Left cardiac atrium (tissue), 4 donors: ENCODE measurements at places on chromosomes 6 and 20.

- no peak for DNase-seq
These were observed 316.2 kb upstream of the CDYL start for GRCh38 chr6:4459996-4460395.

GRCh38 chr6:28789553-28790083 lies 134.2 kb downstream of the TRIM27 start:
- DNase-seq = no peak

GRCh38 chr6:10400330-10400729 lies 14.5 kb downstream of the TFAP2A start:
- DNase-seq = no peak

DNA sequence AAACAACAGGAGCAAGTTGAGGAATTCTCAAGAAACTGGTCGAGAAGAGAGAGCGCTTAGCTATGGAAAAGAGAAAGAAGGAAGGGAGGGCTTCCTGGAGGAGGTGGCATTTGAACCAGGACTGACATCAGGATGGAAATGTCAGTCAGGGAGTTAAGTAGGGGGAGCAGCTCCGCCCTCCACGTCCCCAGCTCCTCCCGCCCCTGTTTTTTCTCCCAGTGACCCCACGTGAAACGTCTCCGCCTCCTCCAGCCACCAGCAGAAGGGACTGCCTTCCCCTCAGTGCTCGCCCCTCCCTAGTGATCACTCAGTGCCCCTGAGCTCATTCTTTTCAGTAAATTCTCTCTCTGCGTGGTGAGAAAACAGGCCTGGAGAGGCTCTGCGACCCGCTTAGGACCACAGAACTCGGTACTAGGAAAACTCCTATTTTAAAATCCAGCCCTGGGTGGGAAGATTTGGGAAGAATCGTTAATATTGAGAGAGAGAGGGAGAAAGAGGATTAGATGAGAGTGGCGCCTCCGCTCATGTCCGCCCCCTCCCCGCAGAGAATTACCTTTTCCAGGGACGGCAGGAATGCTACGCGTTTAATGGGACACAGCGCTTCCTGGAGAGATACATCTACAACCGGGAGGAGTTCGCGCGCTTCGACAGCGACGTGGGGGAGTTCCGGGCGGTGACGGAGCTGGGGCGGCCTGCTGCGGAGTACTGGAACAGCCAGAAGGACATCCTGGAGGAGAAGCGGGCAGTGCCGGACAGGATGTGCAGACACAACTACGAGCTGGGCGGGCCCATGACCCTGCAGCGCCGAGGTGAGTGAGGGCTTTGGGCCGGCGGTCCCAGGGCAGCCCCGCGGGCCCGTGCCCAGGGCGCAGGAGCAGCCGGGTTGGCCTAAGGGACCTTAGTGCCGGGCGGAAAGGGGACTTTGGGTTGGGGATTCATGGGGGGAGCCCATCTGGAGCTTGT lies 4.6 kb downstream of the HLA-DPB1 start:
- DNase-seq = peak; percentile 84

GRCh38 chr6:158572653-158573541 lies 13.0 kb downstream of the TMEM181 start:
- no peak for DNase-seq

- no peak for DNase-seq
These were observed 350.9 kb upstream of the PRND start for GRCh38 chr20:4370851-4371250.

GRCh38 chr20:33653218-33653899 lies 8.8 kb upstream of the C20orf144 start:
- peak; percentile 62 for DNase-seq

- peak; percentile 82 for DNase-seq
These were observed 209.1 kb upstream of the JARID2 start for GRCh38 chr6:15036690-15037245.

GRCh38 chr20:14664101-14664500 lies 326.7 kb upstream of the FLRT3 start:
- DNase-seq = no peak

GRCh38 chr6:138550346-138550767 lies 51.1 kb upstream of the NHSL1 start:
- DNase-seq = no peak

DNA sequence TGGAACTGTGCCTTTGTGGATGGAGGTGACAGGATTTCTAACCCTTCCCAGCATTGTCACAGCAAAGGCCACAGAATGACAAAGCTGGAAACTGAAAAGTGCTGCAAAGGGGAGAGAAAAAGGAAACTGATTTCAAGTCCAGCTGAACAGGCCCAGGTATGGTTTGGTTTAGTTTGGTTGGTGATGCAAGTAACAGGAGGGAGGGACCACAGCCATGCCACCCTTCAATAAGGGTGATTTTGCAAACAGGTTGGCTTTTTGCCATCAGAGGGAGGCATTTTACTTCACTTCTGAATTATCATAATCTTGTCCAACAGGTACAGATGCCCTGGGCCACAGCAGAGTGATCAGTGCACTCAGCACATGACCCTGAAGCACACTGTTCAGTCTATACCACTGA lies 6.6 kb downstream of the FITM2 start:
- no peak for DNase-seq

DNA sequence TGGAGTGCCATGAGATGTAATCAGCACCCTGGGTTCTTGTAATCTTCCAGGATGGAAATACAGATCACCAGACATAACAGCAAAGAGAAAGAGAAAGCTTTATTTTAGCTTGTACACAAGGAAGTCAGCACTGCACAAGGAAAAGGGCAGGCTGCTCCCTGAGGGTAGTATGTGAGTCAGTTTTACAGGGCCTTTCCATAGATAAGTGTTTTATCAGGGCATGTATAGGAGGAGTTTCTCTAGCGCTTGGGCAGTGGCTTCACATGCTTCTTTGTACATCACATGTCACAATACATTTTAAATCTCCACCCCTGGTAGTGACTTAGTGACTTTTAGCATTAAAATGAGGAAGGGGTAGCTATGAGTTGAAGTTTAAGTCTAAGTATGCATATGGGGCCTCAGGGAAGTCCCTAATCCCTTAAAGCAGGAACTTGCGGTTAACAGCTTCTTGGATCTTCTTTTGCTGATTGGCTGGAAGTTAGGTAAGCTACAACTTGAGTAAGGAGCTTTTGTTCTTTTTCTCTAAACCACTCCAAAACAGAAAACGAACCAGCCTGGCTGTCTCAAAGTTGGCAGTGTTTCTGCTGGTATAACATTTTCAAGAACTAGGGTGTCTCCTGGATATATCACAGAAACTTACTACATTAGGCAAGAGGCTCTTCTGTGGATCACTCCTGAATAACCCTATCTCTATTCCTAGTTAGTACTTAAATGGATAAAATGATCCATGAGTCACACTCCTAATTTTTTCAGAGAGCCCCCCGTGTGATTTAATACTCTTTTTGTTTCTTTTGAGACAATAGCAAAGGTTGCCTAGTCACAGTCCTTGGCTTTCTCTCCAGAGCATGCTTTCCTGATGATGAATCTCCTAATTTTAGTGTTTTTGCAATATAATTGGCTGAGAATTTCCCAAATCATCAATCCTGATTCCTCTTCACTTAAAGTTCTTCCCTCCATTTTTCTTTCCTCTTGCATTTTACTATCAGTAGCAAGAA lies 60.2 kb downstream of the MRAP2 start:
- DNase-seq = no peak

DNA sequence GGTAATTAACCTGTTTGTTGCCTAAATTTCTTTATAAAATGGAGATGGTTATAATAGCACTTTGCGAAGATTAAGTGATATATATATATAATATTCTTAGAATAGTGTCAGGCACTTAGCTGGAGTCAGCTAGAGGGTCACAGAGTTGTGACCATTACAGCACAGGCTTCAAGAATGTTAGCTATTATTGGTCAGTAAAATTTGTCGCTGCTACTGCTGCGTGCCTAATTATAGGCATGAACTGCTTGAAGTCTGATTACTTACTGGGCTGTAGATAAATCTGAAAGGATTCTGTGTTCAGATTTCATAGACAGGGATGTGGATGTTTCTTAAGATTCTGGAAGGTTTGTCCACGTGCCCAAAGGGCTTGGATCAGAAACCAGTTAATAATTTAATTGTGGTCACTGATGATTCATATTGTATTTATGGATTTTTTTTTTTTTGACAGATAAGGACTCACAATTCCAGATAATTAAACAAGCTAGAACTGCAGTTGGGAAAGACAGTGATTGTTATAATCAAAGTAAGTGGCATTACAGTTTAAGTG lies 4.7 kb downstream of the SNRNP48 start:
- no peak for DNase-seq

DNA sequence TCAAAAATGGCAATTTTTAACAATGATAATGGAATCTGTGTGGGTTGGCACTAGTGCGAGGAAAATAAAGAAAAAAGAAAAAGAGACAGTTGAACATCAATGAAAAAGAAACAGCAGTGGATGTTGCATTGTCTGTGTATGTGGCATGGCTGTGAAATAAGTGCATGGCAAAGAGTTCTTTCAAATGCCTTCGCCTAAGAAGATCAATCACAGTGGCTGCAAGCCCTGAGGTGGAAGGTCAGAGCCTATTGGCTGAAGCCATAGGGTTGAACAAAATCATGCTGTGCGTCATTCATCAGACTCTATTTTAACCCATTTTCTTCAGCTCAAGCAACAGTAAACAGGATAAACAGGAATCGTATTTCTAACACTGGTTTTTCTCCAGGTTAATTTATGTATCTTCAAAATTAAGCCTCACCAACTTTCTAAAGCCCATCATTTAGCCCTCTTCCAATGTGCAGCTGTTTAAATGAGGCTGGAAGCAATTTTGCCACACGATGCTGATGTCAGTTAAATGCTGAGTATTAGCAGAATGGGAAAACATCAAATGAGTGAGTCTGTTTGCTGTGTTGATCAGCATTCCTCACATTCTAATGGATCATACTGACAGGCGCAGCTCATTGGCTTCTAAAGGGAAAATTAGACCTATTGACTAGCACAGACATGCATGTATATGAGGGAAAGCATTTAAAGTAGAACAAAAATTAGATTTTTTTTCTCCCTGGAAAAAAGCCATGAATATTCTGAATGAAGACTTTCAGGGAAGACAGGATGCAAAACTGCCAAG lies 955.9 kb upstream of the EYS start:
- DNase-seq = no peak

- DNase-seq = no peak
These were observed 42.0 kb downstream of the JARID2 start for GRCh38 chr6:15287670-15288375.

DNA sequence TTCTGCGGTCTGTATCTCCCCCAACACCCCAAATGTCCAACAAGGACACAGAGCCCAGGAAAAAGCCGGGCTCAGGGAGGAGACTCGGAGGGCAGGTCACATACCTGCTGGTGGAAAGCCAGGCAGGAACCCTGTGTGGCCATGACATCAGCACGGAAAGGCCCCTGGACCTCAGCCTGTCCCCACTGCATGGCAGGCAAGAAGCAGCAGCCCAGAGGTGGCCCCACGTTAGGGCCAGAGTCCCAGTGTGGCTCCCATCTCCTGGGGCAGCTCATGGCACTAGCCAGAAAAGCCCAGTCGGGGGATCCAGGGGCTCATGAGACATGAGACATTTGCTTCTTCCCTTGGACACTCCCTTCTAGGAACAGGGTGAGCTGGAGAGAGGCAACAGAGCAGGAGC lies 258.7 kb downstream of the DLL1 start:
- DNase-seq = no peak

DNA sequence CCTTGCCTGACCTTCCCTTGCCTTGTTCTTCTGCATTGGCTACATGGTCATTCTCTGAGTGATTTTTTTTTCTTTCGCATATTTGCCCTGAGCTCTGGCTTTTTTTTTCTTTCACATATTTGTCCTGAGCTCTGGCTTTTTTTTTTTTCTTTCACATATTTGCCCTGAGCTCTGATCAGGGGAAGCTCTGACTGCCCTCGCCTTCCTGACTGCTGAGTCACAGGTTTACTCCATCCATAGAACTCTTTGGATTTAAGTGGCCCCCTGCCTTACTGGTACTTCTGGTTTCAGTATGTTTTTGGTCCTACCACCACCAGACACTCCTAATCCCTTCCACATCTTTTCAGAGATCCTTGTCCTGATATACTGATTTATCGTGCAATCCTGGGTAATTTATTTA lies 201.1 kb downstream of the OGFRL1 start:
- no peak for DNase-seq

- DNase-seq = no peak
These were observed 19.3 kb upstream of the NCR2 start for GRCh38 chr6:41315943-41316620.

DNA sequence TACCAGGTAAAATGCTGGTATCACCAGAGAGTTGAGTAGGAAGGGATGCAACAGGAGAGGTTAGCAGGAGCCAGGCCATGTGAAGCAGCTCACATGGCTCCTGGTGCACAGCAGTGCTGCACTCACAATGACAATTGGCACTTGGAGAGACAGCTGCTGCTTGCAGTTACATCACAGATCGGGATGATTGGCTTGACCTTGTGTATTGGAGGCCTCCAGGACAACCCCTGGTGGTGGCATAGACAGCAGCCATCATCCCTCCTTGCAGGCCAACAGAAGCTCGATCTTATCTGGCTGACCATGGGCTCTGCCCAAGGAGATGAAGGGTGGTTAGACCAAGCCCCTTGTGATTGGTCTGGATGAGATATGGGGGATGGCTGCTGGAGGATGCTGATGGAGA lies 73.0 kb downstream of the EYA2 start:
- no peak for DNase-seq

DNA sequence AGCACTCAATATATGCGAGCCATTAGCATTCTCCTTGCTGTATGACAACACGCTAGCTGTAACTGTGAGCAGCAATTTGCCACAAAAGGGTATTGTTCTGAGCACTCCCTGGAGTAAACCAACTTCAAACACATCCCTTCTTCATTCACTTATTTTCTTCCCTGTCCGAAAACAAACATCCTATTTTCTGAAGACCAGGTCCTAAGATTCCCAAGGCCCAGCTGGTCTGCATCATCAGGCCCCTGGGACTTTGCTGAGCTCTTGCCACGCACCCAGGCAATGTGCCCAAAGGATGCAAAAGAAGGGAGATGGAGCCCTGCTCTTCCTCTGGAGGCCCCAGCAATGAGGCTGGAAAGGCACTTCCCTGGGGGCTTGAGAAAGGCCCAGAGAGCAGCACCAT lies 118.1 kb downstream of the PREX1 start:
- no peak for DNase-seq

DNA sequence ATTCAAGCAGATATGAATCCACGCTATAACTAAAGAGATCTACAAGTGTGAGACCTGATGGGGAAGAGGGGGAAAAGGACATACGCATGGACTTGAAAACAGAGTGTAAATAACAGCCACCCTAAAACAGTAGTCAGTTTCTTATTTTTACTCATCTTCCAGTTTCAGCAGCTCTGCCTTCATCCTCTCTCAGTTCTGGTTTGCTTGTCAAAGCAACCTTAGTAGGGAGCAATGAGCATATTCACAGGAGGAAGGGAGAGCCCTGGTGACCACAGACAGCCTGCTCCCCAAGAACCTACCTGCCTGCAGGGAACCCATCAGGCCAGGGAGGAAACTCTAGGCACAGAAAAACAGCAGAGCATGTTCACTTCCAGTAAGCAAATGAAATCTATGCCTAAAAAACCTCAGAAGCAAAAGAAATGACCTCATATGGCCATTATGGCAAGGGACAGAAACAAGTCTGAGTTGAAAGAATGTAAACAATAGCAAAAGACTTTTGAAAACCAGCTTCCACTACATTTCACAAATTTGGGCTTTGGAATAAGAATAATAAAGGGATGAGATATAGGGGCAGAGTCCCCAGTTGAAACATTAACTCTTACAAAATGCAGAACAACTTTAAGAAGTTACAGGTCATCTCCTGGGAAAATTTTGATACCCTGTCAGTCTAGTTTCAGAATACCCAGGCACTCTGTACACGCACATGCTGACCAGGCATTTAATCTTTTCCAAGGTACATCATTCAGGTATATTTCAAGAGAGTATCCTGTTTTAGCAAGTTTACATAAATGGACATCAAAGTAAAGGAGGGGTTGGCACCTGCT lies 120.8 kb upstream of the BCLAF1 start:
- DNase-seq = no peak

- peak; percentile 25 for DNase-seq
These were observed 1.1 kb upstream of the SAMD5 start for GRCh38 chr6:147507162-147508041.
